Gastrocnemius medialis (tissue), 4 donors: ENCODE measurements at places on chromosomes 4 and X.
A peak's percentile ranks its signal among the peaks of the same experiment; 100 is the strongest.

GRCh38 chr4:25253071-25253445, 19.2 kb downstream of the PI4K2B start:
- no peak for DNase-seq

DNA sequence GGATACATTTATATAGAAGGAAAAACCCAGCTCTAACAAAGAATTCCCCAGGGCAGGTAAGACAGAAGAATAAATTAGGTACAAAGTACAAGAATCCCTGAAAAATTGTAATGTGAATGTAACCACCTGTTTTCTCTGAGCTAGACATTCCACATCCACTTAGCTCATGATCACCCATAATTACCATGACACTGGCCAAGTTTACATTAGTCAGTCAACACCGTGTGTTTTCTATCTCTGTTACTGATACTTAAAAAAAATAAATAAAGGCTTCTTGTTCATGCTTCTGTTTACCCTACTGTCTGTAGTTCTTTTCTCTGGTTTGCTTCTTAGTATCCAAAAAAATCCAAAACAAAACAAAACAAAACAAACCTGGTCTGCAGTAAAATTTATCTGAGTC, 66.0 kb downstream of the CBLL2 start:
- no peak for DNase-seq

- no peak for DNase-seq
Observed at GRCh38 chrX:132956421-132957210, 1.8 kb downstream of the HS6ST2 start.

DNA sequence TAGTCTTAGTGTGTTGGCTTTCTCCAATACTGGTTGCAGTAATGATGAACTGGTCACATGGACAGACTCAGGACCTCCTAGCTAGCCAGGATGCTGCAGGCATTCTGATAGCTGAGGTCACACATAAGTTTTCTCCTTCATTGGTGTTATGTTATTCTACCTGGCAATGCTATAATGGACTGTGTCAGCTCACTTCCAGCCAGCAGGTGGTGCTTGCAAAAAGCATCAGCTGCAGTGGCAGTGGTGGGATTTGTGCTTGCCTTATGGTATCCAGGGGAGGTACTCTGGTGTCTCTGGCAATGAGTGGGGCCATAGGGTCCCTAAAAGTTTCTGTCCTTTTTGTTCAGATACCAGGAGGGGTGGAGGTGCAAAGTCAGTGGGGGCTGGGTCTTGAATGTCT, 33.6 kb downstream of the ZNF330 start:
- DNase-seq, result no peak

GRCh38 chrX:37350034-37350365, 836 bp downstream of the PRRG1 start:
- peak; percentile 15 for DNase-seq

DNA sequence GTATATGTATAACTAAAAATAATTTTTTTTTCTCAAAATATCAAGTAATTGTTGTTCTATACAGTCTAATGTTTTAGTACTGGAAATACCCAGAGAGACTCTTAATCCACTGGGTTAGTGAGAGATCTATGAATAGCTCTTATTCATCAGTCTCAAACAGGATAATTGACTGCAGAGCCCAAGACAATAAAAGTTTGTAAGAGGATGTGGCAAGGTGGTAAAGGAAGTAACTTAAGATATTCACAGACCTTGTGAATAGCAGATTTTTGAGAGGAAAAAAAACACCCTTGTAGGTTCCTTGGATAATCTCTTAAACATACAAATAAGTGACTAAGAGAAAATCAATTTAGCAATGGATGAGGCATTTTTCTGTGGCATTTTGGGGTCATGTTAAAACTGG, 210.9 kb upstream of the FAM241A start:
- DNase-seq, result no peak

- DNase-seq, result no peak
Observed at GRCh38 chrX:109709129-109709631, 23.9 kb downstream of the ACSL4 start.

DNA sequence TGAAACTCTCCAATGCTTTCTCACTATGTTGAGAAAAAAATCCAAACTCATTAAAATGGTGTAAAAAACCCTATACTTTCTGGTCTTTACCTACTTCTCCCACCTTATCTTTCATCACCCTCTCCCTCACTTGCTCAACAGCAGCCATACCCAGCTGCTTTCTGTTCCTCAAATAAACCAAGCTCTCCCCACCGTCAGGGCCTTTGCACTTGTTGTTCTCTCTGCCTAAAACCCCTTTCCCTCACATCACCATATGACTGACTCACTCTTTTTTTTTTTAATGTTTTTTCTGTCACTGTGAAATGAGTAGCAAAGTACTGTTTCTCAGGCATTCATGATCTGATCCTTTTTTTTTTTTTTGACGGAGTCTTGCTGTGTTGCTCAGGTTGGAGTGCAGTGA, 122.3 kb upstream of the TMEM164 start:
- no peak for DNase-seq

- no peak for DNase-seq
Observed at GRCh38 chr4:105329081-105329480, 144.8 kb downstream of the PPA2 start.

GRCh38 chr4:126838941-126839679, 793.6 kb upstream of the INTU start:
- DNase-seq, result no peak

- DNase-seq, result no peak
Observed at GRCh38 chr4:1614854-1615595, 69.1 kb downstream of the FAM53A start.

DNA sequence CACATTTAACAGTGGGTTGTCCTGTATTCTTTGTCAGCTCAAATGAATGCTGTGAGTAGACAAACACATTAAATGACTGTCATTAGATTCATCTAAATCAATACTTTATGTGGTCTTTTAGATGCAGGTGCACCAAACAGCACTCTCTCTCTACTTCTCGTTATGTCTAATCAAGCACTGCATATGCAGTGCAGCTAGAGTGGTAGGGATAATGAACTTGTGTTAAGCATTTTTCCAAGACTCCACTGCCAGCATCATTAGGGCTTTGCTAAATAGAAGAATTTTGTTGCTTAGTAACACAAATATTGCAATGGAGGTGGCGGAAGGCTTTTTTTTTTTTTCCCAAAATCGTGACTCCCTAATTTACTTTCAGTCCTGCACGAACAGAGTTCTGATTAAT, 447.0 kb upstream of the GALNT7 start:
- no peak for DNase-seq

DNA sequence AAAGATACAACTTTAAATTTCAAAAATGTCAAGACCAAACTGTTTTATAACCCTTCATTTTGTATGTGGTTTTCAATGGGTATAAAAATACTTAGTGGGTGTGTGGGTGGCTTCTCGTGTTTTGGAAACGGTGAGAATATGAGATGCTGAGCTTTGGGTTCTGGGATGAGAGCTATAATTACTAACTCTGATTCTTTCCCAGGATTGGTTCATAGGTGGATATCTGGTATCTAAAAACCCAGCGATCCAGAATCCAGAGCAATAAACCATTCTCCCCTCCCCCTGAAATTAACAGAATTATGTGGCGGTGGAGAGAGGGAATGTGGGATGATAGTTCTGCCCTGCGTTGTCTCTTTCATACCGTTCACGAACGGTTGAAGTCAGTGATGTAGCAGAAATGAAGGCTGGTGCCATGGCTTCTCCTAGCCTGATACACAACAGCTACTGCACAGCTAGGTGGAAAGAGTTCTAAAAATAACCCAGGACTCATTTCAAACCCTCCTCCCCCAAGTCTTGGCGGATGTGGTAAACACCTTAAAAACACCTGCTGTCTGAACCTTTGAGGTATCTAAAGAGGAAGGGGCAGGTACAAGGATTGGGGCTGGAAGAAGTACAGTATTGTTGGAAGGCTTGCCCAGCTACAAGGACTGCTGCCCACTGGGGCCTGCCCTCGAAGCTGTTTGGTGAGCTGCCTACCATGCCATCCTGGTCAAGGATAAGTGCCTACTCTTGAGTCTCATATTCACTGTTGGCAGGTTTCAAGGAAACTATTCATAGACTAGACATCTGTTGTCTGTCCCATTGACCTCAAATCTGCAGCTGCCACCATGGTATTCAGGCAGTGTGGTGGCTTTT, 44.5 kb downstream of the SEPTIN11 start:
- DNase-seq, result peak; percentile 62

DNA sequence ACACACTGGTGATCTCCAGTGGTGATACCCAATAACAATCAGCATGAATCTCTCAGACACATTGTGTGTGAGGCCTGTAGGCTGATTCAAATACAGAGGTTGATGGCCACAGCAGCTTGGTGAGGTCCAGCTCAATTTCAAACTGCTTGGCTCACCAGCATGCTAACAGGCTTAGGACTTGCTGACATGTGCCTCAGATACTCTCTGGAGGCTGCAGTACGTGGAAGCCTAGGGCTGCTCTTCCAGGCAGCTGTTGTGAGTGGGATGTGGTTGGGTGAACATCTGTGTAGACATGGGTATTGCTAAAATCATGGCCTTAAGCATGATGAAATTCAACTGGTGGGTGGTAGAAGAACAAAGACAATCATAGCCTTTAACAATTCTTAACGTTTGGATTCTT, 4.3 kb downstream of the CXCL9 start:
- peak; percentile 62 for DNase-seq

- no peak for DNase-seq
Observed at GRCh38 chrX:95505721-95506120, 1178.9 kb upstream of the DIAPH2 start.

GRCh38 chrX:83845397-83845796, 15.5 kb upstream of the CYLC1 start:
- no peak for DNase-seq

- no peak for DNase-seq
Observed at GRCh38 chr4:153137677-153138630, 66.3 kb upstream of the TRIM2 start.

DNA sequence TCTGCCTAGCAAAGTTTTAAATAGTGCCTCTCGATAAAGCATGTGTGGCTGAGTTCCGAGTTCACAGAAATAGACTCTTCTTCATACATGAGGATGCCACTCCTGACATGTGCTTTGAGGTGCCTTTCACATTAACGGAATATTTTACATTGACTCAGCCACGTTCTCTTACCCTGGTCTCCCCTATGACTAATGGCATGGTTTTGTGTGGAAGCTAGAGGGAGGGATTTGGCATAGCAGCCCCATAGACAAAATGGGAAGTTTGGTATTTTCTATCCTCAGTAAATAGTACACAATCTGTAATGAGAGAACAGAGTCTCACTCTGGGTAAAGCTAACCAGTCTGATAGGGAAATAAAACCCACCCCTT, 68.9 kb downstream of the PCDH19 start:
- DNase-seq, result no peak

DNA sequence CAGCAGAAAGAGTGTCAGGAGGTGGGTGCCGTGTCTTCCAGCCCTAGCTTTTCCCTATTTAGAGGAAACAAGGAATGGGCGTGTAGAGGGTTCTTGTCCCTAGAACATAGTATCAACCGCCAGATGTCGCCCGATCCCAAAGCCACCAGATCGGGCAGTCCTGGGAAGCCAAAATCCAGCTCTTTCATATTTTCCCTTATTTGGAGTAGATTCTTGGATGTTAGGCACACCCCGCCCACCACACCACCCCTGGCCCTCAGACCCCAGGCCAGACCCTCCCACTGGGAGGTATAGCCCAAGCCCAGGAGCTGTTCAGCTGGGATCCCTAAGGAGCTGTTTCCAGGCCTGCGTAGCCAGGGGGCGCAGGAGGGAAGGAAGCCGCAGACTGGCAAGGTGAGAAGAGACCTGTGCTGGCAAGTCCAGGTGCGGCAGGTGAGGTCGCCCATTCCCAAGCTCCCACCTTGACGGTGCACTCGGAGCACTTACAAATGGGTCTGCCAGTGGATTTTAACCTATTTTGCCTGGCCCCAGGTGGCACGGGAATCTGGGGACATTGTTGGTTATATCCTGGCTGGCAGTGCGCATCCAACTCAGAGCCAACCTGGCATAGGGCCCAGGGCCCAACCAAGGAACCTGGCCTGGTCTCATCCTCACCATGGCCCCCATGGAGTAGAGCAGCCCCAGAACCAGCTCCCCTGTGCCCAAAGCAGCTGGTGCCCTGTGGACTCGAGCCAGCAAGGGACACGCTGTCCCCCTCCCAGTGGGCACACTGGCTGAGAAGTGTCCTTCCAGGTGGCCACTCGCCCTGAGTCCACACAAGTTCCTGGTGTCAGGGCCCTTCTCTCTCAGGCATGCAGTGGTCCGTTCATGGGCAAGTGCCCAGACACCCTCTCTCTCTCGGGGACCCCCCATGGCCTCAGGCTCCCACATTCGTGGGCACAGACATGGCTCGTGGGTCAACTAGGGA, 811 bp downstream of the FLNA start:
- no peak for DNase-seq

GRCh38 chrX:48834383-48834709, 1.1 kb downstream of the PCSK1N start:
- no peak for DNase-seq

DNA sequence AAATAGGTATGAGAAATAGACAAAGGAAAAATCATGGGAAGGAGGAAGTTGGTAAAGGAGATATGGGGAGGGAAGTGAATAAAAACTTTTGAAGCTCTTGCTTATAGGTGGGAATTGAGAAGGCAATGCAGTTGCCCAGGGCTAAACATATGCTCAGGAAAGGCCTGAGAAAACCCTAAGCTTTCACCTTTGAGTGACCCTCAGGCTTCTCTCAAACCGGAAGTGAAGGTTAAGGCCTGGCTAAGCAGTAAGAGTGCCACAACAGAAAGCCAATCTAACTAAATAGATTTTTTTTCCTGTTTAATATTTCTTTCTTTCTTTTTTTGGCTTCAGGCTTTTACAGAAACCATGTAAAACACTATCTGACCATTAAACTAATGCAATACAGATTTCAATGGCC, 69.5 kb upstream of the GABRA3 start:
- no peak for DNase-seq
